ENCODE measurements at places on chromosomes 4 and X.
A peak's percentile ranks its signal among the peaks of the same experiment; 100 is the strongest.

DNA sequence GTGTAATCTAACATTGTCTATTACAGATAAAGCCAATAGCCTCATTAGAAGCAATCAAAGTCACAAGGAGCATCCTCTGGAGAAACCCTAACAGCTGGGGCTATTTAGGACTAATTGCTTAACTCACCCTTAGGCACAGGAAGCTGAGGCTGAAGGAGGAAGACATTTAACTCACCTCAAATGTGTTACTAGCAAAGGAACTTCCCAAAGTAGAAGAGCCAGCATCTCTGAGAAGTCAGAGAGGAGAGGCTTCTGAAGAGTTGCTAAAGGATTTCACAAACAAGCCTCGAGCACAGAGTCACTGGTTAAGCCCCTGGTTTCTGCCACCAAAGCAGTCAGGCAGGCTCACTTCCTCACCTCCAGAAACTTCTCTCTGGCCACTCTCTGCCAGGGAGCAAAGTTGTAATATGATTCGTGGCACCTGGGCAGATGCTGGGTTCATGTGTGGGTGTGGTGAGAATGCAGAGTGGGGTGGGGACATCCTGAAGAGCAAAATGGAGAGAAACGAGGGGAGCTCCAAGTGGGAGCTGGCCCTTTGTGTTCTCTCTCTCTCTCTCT lies 201.3 kb downstream of the HS6ST2 start:
- DNase-seq, result no peak

DNA sequence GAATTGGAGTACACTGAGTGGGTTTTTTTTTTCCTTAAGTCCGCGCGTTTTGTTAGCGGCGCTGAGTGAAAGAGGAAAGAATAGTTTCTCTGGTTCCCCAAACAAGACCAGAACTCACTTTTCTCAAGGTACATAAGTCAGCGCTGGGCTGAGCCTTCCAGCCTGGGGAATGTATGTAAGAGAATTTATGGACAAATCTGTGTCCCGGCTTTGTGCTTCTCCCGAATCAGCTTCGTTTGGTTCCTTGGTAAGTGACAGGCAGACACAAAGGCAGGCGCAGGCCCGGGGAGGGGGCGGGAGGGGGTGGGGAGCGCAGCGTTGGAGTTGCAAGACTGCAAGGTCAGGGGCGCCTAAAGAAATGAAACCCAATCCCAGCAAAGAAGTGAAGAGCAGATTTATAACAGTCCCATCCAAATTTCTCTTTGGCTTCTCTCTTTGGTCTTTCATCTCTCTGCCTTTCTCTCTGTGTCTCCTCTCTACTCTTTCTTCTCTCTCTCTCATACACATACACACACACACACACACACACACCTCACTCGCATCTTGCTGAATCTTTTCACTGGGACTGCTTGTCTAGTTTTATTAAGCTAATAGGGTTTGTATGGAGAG lies 981 bp downstream of the TET2 start:
- DNase-seq, result peak; percentile 14

DNA sequence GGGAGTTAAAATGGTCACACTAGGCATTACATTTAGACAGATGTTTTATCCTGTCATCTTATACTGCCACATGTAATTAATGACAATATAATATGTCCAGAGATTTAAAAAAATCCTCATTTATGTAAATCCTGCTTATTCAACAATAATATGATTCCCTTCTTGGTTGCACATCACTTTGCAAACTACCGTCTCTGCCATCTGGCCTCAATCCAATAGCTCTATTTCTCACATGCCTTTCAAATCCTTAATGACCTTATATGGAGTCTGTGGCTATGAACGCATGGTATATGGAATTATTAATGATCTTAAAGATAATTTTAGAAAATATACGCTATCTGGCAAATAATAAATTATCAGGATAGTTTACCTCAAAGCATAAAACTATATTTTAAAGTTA lies 144.5 kb downstream of the NPNT start:
- DNase-seq, result no peak

GRCh38 chr4:36870121-36870520 lies 374.4 kb upstream of the NWD2 start:
- no peak for DNase-seq

GRCh38 chr4:140343303-140343702 lies 30.1 kb upstream of the SCOC start:
- DNase-seq, result no peak

DNA sequence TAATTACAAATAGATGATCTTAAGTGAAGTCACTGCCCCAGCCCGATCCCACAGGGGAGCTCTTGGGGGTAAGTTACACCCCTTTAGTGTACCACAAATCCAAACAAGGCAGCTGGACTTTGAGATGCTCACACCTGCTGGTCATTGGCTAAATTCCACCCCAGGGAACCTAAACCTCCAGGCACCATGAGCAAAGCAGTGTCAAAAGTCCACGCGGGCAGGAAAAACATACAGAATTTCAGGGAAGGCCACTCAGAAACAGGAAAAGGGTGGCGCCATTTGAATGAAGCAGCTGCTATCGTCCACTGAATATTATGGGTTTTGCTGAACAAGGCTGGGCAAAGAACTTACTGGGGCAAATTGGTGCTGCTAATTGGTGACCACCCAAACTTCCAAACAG lies 30.9 kb downstream of the SUPT20HL1 start:
- no peak for DNase-seq

DNA sequence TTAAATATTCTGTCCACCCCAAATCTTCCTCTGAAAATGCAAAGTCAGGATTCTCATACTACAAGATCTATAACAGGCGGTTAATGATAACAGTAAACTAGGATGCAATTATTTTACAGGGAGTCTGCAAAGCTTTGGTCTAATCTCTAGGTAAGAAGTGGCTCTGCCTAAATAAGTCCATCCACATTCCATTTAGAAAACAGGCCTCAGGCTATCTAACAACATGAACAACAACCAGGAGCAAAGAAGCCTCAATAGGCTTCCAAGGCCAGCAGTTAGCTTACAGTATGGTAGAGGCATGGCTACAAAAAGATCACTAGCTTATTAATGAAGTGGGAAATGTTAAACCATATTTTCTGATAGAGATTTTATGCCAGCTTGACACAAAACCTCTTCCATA lies 6.4 kb downstream of the MAB21L2 start:
- DNase-seq, result no peak

DNA sequence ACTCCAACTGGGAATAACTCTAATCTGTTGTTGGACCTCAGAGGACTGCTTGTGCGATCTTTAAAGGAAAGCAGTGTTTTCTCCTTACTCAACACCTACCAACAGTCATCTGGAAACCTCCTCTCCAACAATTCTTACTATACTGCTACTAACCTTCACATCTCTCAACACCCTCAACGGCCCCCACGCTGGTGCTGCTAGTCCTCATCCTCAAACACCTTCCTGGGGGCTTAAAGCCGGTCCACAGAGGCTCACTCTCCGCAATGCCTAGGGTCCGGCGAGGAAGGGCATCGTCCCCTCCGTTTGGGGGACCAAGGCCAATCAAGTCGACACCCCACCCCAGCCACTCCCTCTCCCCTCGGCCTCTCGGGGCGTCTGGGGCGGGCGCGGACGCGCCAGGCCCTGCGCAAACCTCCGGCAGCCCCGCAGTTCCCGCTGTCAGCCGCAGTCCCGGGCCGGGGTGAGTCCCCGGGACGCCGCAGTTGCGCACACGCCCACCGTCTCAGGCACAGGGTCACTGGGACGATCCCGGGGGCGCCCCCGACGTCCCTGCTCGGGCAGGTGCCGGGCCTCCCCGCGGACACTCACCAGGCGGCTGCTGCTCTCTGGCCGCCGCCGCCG lies 418 bp downstream of the TAB3 start:
- DNase-seq, result peak; percentile 2

- no peak for DNase-seq
Measured at GRCh38 chr4:8657381-8658088, 65.0 kb downstream of the CPZ start.

DNA sequence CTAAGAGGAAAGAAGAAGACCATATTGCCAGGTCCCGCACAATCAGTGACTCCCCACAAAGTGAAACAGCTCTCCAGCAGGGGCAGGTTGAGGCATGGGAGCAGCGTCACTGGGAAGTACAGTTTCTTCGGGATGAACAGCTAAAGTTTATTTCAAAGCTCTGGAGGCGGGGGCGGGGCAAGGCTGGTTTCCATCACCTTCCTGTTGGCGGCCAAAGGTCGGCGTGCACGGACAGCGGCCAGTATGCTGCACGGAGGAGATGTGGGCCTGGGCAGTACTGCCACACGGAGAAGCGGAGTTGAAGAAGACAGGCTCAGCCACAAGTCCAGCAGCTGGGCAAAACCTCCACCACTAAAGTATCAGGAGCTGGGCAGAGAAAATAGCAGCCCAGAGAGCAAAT lies 951 bp upstream of the ZNF518B start:
- no peak for DNase-seq

GRCh38 chr4:39484582-39485272 lies 25.9 kb downstream of the LIAS start:
- DNase-seq, result no peak

GRCh38 chrX:9476810-9477575 lies 12.1 kb downstream of the TBL1X start:
- DNase-seq, result no peak

DNA sequence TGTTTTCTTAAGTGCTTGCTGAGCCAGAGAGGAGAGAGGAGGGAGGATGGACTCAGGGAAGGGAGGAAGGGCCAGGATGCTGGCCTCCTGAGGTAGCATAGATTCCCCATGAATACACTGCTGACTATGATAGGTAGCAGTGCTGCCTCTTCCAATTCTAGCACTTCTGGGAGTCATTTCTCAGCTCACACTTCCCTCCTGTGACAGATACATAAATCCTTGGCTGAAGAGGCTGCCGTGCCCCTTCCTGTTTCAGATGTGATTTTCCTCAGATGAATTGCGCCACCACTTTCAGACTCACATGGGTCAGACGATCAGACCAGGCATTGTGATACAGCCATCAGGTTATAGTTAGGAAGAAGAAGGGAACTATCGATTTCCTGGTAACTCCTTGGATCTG lies 22.4 kb downstream of the TSC22D3 start:
- no peak for DNase-seq

GRCh38 chr4:87886083-87886482 lies 53.3 kb downstream of the MEPE start:
- no peak for DNase-seq

DNA sequence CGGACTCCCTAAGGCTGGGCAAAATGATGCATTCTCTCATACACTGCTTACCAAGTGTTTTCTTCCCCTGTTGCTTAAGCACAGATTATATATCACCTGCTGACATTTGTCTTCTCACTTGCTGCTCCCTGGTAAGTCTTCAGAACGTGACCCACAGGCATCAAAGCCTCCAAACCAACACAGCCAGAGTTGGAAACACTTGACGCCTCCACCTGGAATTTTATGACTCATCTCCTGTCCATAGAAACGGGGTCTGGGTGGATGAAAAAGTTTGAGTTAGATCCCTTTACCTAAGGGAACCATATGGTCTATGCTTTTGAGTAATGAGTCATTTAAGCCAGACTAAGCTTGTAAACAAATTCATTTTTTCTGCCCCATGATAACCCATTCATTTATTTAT lies 251.6 kb downstream of the USP46 start:
- DNase-seq, result no peak
